Suppressor macrophage treated with lipopolysaccharide for 1 hour (primary cell): ENCODE measurements at places on chromosomes 13 and 19.
A peak's percentile ranks its signal among the peaks of the same experiment; 100 is the strongest.

DNA sequence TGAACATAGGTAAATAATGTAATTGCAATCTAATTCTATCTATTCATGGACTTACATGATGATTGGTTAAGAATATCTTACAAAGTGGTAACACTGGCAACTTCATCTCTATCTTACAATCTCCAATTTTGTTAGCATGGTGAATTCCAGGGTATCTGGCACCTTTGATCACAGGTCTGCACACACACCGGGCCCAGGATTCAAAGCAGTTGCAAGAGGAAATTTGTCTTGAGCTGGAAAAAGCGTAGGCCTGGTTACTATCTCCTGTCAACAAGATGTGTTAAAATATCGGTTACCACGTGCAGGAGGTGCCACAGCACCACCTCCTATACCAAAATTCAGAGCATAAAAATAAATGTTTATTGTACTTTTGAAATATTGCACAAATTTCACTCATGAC lies 2428.4 kb downstream of the PCDH9 start:
- DNase-seq, result no peak

DNA sequence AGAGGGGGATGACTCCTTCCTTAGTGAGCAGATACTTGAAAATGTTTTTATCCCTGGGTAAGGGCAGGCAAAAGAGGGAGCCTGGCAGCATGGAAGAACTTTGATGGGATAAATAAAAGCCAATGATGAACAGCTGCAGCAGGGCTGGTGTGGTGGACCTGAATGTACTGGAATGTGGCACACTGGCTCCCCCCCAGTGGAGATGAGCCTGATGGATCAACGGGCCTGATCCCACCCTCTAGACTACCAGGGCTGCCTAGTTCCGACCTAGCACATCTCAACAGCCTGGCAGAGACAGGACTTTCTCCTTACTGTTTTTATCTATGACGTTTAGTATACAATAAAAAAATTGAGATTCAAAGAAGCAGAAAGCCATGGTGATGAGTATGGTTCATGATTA lies 20.5 kb downstream of the NLRP11 start:
- DNase-seq, result no peak

GRCh38 chr19:34231439-34231838 lies 22.9 kb upstream of the GARRE1 start:
- no peak for DNase-seq

GRCh38 chr13:31955741-31956140 lies 75.8 kb upstream of the FRY start:
- DNase-seq, result peak; percentile 54

DNA sequence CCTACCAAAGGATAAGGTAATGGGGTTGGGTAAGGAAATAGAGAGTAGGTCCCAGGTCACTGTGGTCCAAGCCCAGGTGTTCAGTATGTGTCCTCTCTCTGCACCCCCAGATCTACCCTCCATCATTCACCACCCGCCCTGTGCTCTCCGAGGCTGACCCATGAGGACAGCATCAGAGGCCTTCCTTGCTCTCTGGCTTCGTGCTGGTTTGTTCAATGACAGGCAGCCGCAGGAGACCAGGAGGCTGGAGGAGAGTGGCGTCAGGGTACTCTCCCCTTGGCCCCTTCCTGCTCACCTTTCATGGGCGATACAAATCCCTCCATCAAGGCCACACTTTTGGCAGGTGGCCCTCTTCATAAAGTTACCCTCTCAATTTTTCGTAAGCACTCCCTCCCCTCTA lies 1.7 kb downstream of the TUBA3C start:
- no peak for DNase-seq

DNA sequence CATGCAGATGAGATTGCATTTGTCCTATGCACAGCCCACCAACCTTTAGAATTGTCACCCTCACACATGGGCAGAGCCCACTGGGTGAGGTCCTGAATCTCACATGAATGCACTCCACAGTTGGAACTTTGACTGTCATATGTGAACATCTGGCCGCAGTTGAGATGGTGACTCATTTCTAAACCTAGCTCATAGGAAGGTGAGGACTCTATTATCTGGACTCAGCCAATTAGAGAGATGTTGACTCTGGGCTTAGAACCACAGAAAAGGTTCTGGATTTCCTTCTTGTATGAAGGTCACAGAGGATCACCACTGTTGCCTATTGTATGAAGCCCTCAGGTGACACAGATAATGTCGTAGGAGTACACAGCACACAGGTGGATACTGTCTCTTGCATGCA lies 25.6 kb upstream of the ZNF681 start:
- DNase-seq, result no peak

DNA sequence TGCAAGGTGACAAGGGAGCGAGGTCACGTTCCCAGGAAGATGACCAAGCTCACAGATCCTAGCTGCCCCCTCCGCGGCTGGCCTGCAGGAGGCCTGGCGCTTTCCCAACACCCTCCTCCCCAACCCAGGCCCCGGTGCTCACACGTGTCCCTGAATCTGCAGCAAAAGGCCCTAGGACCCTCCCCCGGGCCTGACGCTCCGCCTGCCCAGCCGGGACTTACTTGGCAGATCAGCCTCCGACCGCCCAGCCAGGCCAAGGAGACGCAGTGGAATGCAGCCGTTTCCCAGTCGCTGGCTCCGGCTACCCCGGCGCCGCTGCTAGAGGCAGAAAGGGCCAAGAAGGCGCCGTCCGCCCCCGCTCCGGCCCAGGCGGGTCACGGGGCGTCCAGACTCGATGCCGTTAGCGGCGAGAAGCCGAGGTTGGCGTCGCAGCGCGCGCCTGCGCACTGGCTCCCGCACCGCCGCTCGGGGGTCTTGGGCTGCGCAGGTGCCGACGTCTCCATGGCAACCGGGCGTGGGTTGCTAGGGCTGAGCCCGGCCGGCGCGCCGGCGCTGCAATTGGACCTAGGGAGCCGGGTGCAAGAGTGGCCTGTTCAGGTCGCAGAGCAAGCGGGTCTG lies at the start of gene PNMA8A:
TSS of gene PNMA8A (minus strand) at position 448 of the 618 bp plus-strand sequence. CDS start 528 bp downstream, outside the sequence.
- DNase-seq, result peak; percentile 65

DNA sequence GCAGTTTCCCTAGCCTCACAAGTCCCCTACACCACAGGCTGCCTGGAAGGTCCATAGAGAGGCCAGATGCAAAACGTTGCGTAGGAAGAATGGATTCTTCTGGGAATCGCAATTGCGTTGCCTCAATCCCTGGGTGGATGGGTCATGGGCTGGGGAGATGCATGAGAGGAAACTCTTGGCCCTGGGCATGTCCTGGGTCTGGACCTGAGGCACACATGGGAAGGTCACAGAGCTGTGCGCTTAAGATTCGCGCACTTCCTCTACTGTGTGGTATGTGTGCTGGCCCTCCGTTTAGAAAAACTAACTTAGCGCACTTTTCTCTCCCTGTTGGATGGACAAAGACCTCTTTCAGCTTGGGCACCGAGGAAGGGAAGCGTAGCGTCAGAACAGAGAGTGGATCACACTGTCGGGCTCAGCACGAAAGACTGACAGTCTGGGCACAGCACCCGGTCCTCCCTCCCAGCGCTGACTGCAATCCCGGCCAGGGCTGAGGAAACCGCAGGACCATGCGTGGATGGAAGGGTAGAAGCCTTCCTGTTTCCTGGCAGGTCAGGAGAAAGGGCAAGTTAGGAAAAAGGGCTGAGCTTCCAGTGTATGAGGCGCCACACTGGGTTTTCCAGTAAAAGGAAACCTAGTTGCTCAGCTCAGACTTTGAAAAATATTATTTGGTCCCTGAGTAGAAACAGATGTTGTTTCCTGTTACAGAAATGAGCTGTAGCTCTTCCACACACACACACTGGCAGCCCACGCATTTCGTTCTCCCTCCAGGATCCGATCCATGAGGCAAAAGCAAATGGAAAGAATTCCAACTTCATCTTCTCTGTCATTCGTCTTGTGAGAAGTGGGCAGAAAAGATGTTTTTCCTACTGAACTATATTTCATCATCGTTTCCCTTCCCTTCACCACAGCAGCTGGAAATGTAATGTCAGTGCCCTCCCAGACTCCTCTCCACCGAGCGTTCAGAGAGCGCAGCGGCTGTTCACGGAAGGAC lies 86.0 kb downstream of the ING1 start:
- peak; percentile 57 for DNase-seq

DNA sequence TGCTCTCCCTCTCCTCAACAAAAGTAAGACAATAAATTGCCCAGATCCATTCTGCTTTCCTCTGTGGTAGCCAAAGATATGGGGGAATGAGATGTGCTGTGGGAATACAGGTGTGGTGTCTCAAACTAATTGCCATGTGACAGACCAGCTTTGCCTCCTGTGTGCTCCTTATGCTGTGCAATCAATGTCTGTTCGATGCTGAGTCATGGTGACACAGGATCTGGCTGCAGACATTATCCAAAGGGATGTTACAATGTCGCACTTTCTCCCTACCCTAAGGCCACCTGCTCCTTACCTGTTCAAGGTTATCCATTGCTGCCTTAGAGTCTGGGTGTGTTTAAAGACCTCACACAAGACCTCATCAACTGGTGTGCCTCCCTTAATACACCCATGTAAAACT lies 32.5 kb downstream of the FGF14 start:
- no peak for DNase-seq

- no peak for DNase-seq
These were observed 830.3 kb downstream of the PCDH9 start for GRCh38 chr13:66399873-66400272.

DNA sequence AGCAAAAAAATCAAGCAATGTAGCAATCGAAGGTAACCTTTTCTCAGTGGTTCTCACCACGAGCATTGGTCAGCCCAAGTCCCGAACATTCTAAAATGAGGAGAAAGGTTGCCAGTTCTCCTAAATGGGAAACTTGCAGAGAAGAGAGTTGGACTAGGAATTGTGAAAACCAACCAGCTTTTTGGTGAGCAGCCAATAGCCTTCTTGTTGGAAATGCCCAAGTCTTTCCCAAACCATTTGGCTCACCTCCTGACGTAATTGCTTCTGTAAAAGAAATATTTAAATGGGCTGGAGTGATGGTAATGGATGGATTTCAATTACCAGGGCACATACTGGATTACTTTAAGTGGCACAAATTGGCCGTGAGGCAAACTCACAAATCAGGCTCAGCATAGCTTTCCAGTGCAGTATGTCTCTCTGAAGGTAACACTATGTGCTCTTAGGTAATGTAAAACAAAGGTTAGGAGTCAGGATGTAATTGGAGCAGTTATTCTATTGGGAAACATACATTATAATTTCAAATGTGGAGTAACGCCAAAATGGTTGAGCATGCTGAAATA lies 423.2 kb downstream of the KLF5 start:
- no peak for DNase-seq

GRCh38 chr13:42638101-42638500 lies 64.1 kb downstream of the TNFSF11 start:
- no peak for DNase-seq

GRCh38 chr13:33543631-33544265 lies 258.2 kb upstream of the STARD13 start:
- DNase-seq, result no peak

GRCh38 chr13:37651891-37652290 lies 53.3 kb upstream of the POSTN start:
- no peak for DNase-seq

DNA sequence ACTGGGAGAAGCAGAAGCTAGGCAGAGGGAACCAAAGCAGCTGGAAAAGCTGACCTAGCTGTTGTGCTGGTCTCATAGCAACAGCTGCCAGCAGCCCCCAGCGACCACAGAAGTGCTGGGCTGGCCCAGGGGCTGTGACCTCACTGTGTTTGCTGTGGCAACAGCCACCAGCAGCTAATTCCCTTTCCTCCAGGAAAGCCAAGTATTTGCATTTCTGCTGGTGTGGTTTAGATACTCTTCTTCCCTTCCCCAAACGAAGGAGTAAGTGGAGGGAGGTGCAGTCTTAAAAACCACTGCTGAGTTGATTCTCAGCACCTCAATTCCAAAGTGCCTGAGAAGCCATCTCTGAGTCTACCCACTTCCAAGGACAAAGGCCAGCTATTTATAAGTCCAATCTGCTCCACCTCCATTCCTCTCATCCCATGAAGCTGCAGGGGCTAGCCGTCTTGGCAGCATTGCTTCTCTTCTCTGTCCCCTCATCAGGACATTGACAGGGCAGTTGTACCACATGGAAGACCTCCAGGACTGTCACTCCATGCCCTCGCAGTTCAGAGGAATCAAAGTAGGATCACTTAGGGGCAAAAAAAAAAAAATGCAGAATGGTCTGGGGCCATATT lies 11.5 kb upstream of the CCDC97 start:
- peak; percentile 92 for DNase-seq

- peak; percentile 75 for DNase-seq
These were observed 12.3 kb downstream of the CLDN10 start for GRCh38 chr13:95564733-95565291.

DNA sequence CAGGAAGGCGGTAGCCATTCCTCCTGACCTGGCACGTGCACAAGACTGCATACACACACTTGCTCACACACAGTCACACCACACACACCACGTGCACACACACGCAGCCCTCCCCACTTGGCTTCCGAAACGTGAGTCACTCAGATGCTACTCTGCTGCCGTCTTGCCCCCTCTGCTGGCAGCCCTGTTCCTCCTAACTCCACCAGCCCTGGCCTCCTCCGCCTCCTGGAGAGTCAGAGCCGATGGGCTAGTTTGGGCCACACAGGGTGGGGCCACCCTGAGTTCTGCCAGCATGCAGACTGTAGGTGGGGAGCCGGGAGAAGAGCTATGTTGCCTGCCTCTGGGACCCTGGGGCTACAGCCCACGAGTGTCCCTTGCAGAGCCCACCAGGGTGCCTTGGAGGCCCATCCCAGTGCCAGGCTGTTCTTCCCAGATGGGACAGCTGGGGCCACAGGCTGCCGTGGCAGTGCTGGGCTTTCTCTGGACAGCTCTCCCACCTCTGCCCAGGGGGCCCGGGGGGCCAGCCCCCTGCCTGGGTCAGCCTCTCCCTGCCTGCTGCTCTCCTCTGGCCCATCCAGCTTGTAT lies 12.1 kb downstream of the PIN1 start:
- DNase-seq, result peak; percentile 41

DNA sequence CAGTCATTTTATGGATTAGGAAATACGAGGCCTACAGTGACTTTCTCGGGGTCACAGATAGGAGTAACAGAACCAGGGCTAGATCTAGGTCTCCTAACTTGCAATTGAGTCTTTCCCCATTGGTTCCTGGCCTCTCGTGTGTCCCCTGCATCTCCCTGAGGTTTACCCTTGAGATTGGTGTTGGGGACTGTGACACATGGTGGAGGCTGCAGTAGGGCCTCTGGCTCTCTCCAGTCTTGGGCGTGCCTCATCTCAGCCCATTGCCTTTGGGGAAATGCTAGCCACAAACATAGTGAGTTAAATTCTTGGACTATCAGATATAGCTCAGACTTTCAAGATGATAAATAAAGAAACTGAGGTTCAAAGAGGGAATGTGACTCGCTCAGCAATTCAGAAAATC lies 212.1 kb downstream of the KCNRG start:
- peak; percentile 41 for DNase-seq

DNA sequence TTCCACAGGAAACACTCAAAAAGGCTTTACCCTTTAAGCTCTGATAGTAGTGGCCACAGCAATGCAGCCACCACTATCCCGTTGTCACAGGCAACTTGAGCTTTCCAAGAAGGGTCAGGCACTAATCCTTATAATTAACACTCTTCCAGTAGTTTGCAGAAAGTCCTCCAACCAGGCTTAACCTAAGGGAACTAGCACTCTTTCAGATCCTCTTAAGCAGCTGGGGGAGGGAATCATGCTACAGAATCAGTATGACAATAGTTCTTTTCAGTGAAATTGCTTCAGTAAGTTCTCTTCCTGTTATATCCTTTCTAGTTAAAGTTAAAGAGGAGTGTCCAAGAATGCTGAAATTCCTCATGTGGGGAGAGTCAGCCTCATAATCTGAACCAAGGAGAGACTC lies 82.2 kb downstream of the TNFSF11 start:
- DNase-seq, result no peak
